ENCODE measurements at places on chromosomes 4 and X. TPM values are rescaled to one million over a fixed set of nuclear protein-coding genes. Genes with fewer than 3 reads are reported as not detected.

GRCh38 chrX:29432534-29432933, 782.8 kb upstream of the MAGEB2 start:
- DNase-seq = no peak

DNA sequence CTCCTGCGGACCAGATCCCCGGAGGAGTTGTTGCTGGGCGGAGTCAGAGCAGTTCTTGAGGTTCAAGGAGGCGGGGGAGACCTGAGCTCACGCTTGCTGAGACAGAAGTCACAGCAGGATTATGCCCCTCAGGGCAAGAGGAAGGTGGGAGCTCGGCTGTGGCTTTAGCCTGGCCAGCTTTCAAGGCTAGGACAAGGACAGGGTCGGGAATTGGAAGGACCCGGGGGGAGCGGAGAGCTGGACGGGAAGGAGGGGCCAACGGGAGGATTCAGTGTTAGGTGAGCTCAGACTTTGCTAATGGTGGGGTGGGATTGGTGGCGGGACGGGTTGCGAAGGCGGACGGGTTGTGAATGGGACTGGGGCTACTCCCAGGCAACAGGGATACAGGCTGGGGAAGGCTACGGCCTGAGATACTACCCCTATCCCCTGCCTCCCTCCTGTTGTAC, at the start of gene RIBC1:
Gene RIBC1, plus strand, starts transcription at position 13 of the 446 bp plus-strand sequence. CDS start 3,404 bp downstream, outside the sequence.
- no peak for DNase-seq

DNA sequence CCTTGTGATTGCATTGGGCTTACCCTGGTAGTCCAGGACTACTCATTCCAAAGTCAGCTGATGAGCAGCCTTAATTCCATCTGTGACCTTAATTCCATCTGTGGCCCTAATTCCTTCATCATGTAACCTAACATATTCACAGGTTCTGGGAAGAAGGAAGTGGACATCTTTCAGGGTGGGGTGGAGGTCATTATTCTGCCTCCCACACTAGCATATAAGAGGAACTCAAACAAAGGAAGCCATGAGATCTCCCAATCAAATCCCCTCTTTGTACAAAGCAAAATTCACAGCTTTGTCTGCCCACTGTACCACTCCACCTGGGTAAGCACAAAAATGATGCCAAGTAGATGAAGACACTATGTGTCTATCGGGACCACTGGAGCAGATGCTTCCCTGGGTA, 87.3 kb downstream of the SLC2A9 start:
- no peak for DNase-seq

DNA sequence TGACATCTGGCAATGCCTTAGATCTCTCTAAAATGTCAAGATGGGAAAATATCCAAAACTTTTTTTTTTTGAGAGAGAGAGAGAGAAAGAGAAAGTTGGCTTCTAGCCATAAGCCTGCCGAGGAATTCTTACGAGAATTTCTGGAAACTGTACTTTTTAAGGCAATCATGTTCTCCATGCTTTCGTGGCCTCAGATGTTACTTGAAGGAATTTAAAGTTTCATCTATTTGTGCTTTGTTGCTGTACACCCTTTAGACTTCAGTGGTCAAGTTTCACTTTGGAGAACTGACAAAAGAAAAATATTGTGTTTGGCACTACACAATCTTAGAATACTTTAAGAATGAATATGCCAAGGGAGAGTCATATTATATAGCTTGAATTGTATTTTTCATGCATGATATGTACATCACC, 53.9 kb downstream of the FAT4 start:
- no peak for DNase-seq

DNA sequence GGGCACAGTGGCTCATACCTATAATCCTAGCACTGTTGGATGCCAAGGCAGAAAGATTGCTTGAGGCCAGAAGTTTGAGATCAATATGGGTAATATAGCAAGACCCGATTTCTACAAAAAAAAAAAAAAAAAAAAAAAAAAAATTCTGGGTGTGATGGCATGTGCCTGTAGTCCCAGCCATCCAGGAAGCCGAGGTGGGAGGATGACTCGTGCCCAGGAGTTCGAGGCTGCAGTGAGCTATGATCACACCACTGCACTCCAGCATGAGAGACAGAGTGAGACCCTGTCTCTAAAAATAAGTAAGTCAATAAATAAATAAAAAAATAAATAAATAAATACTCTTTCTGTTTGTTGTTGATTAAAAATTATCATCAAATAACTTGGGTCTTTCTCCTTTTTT, 62.4 kb upstream of the BMPR1B start:
- DNase-seq = no peak

DCAF12L1 gene
- 5.6 TPM for total RNA-seq

DNA sequence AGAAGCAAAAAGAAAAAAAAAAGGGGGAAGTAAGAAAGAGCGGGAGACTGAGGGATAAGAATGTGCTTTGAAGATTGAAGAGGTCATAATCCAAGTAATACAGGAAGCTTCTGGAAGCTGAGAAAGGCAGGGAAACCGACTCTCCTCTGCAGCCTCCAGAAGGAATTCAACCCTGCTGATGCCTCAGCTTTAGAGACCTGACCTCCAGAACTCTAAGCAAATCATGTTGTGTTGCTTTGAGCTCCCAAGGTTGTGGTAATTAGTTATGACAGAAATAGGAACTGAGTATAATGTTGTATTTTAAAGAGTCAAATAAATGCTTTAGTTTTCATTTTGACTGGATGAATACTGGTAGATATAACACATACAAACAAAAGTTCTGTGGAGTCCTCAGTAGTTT, 48.0 kb upstream of the FAT1 start:
- no peak for DNase-seq

GRCh38 chrX:134551376-134552048, 91.5 kb downstream of the HPRT1 start:
- no peak for DNase-seq
